ENCODE measurements at places on chromosomes 2 and 18.

- peak; percentile 39 for DNase-seq
Measured at GRCh38 chr2:28047681-28048080, 157.2 kb downstream of the BABAM2 start.

- DNase-seq: no peak
Measured at GRCh38 chr18:13112982-13113381, 105.6 kb upstream of the LDLRAD4 start.

DNA sequence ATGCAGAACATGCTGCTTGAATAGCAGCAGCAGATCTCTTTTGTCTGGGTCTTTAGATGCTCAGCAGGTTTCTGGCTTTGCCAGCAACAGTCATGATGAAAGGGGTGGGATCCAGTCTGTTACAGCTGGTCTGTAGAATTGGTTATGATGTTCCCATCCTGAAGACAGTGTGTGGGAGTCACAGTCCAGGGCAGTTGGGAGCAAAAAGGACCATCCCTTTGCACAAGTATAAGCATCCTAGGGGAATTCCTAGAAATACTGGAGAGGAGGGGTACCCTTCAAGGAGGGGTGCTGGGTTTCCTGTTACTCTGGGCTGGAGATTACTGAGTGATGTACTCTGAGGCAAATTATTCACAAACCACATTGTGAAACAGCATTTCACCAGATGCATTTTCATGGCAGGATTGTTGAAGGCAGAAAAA is 119.9 kb upstream of the RND3 start:
- DNase-seq: no peak

DNA sequence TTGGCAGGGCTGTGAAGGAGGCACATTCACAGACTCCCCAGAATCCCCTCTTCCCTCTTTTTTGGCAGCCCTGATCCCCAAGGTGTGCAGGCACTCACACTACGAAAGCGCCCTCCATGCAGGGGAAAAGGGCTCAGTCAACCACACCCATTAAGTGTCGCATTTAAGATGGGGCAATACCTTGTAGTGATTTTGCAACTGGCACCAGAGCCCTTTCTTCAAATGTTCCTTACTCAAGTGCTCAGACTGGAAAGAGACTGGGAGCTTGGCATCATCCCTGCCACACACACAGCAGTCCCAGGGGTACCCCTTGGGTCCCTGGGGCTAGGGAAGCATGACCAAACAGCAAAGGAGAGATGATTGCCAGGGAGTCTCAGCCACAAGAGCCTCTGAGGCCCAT is 190.1 kb downstream of the HAUS1 start:
- DNase-seq: peak; percentile 32

- DNase-seq: peak; percentile 43
Measured at GRCh38 chr2:101150306-101151145, 656 bp downstream of the TBC1D8 start.

GRCh38 chr2:43812947-43813346 is 25.7 kb downstream of the ABCG5 start:
- no peak for DNase-seq

- no peak for DNase-seq
Measured at GRCh38 chr18:6807515-6808257, 78.2 kb downstream of the ARHGAP28 start.

DNA sequence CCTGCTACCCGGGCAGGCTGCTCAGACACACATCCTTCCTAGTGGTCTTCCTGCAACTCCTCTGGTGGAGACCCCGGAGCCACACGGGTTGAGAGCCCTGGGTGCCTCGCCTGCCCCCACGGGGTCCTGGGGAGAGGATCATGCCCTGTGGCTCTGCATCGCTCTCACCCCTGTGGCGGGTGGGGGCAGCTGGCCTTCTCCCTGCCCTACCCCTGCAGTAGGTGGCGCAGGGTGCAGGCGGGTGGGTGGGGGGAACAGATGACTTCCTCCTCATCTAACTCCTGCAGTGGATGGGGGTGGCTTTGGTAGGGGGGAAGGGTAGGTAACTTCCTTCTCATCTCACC is 38.5 kb downstream of the TSHZ1 start:
- DNase-seq: no peak

GRCh38 chr2:196823750-196824522 is 14.8 kb upstream of the C2orf66 start:
- peak; percentile 82 for DNase-seq

GRCh38 chr18:75031717-75032317 is 177.1 kb downstream of the PTGR3 start:
- no peak for DNase-seq

DNA sequence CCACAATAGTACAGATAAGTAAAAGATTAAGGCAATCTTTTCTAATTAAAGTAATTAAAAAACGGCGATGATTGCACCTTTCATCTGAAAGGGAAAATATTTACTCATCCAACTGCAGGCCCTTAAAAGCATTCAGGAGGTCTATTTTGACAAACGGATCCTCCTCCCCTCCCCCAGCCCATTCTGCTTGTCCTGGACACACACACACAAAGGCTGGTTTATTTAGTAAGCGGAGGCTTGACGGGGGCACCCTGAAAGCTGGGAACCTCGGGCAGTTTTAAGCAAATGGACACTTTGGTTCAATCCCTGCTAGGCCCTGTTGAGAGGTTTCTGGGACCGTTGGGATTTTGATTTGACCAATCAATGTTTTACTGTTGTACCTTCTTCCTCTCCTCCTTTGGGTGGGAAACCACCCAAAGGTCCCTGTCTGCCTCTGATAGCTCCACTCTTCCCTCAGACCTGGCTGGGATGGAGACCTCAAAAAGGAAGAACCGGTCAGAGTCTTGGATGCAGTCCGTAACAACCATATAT is 135.8 kb upstream of the HAAO start:
- no peak for DNase-seq

- peak; percentile 58 for DNase-seq
Measured at GRCh38 chr2:53252115-53252514, 515.5 kb upstream of the CHAC2 start.

- DNase-seq: peak; percentile 76
Measured at GRCh38 chr2:65264821-65265670, 37.4 kb downstream of the ACTR2 start.

- DNase-seq: no peak
Measured at GRCh38 chr2:229775614-229776313, 61.4 kb upstream of the DNER start.

GRCh38 chr2:64837925-64838641 is 151.1 kb upstream of the SLC1A4 start:
- peak; percentile 75 for DNase-seq

DNA sequence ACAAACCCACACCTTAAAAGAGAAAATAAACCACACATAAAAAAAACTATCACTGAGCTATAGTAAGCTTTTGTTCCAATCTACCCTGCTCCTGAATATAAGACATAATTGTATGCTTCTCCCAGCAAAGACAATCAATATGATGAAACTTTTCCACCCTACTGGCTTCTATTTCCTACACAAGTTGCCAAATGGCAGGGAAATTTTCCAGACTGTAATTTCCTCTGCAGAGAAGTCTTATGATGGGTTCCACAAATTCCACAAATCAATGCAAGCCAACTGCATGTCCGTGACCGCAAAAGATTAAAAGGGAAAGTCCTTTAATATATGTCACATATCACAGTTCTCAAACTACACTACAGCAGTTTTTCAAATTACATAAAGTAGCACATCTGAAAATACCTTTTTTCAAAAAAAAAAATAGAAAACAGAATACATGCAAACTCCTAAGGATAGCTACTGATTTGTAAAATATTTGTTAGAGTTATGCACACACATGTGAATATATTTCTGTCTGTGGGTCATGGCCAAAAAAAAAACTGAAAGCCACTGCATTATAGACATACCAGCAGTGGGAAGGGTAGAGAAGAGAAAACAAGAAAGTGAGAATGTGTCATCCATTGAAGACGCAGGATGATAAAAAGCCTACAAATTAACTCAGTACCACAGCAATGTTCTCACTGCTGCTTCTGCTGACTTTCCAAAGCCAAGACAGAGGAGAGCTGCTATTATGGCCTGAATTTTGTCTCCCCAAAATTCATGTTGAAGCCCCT is 61.4 kb downstream of the RPL31 start:
- DNase-seq: no peak

- no peak for DNase-seq
Measured at GRCh38 chr18:80232030-80232429, 15.3 kb downstream of the PARD6G start.

GRCh38 chr2:7835693-7836680 is 845.9 kb upstream of the ID2 start:
- no peak for DNase-seq

DNA sequence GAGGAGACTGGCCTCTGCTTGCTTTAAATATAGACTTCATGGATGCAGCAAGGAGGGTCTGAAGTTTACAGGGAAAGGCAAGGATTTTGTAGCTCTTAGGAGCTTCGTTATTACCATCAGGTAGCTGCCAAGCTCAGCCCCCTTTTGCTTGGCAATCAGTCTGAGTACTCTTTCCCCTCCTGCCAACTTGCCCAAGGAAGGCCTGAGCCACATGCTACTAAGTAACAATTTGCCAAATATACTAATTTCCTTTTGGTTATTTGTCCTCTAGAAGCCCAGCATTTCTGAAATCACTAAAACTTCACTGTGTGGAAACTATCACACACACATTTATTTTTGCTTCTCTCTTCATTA is 85.5 kb upstream of the ITPRID2 start:
- no peak for DNase-seq

GRCh38 chr2:22753476-22753875 is 631.5 kb upstream of the KLHL29 start:
- no peak for DNase-seq

- DNase-seq: peak; percentile 48
Measured at GRCh38 chr2:231674587-231675338, 33.6 kb upstream of the PTMA start.

DNA sequence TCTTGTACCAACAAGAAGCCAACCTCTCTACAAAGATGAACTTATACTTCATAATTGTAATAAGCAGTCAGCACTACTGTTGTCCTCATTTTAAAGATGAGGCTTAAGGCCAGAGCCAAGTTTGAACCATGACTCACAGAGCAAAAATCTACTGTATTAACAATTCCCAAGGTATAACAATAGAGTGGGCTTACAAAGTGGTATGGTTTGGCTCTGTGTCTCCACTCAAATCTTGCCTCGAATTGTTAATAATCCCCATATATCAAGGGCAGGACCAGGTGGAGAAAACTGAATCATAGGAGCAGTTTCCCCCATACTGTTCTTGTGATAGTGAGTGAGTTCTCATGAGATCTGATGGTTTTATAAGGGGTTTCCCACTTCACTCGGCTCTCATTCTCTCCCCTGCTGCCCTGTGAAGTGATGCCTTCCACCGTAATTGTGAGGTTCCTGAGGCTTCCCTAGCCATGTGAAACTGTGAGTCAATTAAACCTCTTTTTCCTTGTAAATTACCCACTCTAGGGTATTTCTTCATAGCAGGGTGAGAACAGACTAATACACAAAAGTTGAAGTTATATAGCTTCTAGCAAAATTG is 19.5 kb downstream of the MRPL44 start:
- no peak for DNase-seq

GRCh38 chr18:34322365-34323289 is 97.9 kb upstream of the NOL4 start:
- peak; percentile 32 for DNase-seq

GRCh38 chr2:14543284-14543683 is 89.2 kb upstream of the LRATD1 start:
- peak; percentile 41 for DNase-seq

DNA sequence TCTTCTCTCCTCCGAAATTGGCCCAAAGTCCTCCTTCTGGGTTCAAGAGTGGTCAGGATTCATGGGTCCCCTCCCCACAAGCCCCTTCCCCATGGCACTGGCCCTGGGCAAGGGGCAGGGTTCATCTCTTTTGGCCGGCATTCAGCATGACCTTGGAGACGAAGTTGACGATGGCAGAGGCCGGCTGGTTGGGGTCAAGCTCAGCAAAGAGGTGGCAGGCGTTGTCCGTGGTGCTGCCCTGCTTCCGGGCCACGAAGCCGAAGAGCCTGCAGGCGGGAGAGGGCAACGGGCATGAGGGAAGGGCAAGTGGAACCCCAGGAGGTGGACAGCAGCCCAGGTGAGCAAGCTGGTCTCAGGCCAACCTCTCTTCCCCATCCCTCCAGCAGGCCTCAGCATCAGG is 198.5 kb downstream of the TNS1 start:
- DNase-seq: no peak

- peak; percentile 58 for DNase-seq
Measured at GRCh38 chr2:171798156-171798820, 95.8 kb downstream of the SLC25A12 start.

GRCh38 chr2:61554604-61555003 is 16.4 kb upstream of the XPO1 start:
- DNase-seq: no peak

- no peak for DNase-seq
Measured at GRCh38 chr2:68404893-68405799, 40.1 kb downstream of the PLEK start.

GRCh38 chr2:140597836-140598235 is 1533.0 kb downstream of the LRP1B start:
- no peak for DNase-seq

DNA sequence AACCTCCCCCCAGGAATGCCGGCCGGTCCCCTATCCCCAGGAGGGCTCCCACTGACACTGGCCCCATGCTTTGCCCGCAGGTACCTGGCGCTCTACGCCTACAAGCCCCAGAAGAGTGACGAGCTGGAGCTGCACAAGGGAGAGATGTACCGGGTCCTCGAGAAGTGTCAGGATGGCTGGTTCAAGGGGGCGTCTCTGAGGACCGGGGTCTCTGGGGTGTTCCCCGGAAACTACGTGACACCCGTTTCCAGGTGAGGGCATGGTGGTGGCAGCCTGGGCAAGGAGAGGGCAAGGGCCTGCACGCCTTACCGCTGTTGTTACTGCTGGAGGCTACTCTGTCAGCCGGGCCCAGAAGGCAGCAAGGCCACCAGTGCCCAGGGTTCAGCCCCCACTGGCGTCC is 181.3 kb downstream of the SEPTIN10 start:
- no peak for DNase-seq

DNA sequence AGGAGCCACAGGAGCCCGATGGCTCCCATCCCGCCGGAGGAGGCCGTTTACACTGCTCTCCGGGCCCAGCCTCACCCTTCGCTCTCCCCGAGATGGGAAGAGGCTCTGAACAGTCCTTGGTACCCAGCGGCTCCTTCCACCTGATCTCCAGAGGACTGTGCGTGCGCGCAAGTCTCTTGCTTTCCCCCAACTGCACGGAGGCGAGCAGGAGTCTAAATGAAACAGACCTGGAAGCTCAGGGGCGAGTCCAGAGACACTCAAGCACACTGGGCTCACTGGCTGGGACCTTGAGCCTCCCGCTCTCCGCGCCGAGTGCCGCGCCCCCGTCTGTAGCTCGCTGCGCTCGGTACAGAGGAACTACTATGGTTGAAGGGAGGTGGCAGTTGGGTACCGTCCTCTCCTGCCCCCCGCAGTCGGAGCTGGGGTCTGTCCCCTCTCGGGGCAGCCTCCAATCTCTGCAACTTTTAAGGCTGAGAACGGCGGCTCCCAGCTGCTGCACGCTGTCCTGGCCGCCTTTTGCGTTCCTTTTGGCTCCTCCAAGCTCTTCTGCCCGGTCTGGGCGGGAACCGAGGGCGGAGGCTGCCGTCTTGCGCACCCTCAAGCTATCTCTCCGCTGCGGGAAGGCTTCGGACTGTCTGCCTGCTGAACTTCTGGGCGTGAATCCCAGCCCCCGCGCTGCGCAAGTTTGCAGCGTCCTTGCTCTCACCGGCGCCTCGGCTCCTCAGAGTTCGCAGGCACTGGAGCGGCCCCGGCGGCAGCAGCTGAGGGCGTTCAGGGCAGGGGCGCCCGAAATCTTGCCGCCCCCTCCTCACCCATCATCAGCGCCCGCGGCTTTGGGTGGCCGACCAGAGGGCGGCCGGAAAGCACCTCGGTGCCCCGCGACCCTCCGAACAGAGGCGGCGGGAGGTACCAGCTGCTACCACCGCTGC is 491 bp downstream of the ALK start:
- DNase-seq: no peak
